GM10248 (cell line): ENCODE measurements at places on chromosomes 1 and 21.

GRCh38 chr1:106836708-106837107 lies 219.8 kb upstream of the PRMT6 start:
- no peak for DNase-seq

GRCh38 chr1:199866210-199866617 lies 161.3 kb upstream of the NR5A2 start:
- DNase-seq = no peak

DNA sequence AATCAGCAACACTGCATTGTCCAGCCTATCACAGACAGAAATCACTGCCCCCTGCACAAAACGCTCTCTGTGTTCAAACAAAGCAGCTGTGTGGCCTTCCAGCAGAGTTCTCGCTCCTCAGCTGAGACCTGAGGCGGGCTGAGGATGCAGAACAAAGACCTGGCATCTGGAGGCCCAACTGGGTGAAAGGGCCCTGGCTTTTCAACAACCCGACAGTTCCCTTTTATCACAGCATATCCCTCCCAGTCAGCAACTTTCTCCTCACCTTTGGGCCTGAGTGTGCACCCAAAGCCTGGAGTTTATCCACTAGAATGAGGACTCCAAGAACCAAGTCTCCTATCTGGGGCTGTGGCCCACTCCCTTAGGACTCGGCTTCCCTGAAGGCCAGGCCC lies 42.6 kb upstream of the A3GALT2 start:
- DNase-seq = no peak

DNA sequence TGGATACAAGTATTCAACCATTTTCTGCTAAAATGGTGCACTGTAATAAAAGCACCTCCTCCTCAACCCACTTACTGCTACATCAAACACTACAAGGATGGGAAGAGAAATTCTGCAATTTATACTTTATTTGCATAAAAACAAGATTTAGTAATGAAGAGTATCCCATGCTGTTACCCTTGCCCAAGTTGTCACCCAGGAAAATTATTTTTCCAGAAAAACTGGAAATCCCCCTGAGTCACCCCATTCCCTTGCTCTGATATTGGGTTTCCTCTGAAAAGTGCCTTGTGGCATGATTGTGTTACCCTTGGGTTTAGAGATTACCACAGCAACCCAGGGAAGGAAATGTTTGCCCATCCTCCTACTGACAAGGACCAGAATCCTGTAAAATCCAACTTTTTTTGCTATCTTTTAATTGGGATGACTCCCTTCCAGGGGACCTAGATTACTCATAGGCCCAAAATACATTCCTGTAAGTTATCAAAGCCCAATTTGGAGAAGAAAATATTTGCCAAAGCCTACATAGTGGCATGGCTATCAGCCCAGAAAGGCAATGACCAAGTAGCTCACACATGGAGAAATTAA lies 16.5 kb upstream of the ZC3H11B start:
- no peak for DNase-seq

GRCh38 chr21:36454093-36454531 lies 25.8 kb downstream of the CLDN14 start:
- DNase-seq = no peak

GRCh38 chr1:17355898-17356297 lies 16.1 kb upstream of the PADI6 start:
- DNase-seq = no peak

- no peak for DNase-seq
Observed at GRCh38 chr1:54294887-54295286, 94.9 kb downstream of the MRPL37 start.

DNA sequence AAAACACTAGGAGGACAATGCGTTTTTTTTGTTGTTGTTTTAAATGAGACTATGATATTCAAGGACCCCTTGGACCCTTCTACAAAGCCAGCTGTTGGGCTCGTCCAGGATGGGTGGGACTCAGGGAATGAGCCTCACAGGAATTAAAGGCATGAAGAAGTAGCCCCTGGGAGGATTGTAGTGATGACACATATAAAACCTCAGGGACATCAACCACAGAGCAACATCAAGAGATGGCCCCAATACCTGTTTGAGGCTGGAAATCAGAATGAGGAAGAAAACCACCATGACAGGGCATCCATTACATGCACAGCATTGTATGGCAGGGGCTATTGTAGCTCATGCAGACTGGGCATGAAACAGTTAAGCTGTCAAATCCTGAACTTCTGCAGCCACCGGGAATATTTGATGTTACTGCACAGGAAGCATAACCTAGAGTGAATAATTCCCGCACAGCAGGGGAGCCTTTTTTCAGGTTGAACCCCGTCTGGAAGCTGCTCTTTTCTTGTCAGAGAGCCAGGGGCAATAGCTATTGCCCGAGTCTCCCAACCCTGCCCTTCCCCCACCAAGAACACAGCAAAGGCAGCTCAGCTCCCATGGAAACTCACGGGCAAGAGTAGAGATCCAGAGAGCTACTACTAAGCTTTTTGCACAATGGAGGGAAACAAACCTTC lies 140.2 kb upstream of the FGGY start:
- no peak for DNase-seq

GRCh38 chr21:17798796-17799195 lies 20.4 kb downstream of the C21orf91 start:
- DNase-seq = no peak

GRCh38 chr1:212070720-212071302 lies 35.3 kb downstream of the DTL start:
- DNase-seq = peak; percentile 32

DNA sequence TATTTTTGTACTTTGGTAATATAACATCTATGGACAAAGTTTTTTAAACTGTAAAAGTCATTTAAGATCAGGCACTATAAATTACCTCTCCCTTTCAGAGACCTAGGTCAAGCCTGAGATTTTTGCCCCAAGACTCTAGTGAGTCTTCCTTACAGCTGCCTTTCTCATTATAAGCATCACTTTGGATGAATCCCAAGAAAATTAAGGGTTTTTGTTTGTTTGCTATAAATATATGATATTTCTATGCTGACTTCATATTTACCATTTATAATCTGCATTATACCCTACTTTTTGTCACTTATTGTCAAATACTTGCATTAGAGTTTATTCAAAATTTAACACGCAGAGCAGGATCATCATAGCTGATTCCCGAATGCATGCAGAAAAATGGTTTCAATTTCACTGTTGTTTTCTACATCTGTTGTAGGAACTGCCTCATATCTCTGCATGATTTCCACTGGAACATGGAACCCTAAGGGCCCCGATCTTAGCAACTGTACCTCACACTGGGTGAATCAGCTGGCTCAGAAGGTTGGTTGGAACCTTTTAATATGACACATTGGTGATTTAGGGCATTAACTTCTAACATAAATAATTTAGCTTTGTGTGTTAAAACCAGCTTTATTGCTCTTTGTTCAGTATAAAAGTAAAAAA lies 150.0 kb downstream of the ADGRL2 start:
- no peak for DNase-seq

- no peak for DNase-seq
Observed at GRCh38 chr1:50474859-50475809, 51.9 kb upstream of the DMRTA2 start.

DNA sequence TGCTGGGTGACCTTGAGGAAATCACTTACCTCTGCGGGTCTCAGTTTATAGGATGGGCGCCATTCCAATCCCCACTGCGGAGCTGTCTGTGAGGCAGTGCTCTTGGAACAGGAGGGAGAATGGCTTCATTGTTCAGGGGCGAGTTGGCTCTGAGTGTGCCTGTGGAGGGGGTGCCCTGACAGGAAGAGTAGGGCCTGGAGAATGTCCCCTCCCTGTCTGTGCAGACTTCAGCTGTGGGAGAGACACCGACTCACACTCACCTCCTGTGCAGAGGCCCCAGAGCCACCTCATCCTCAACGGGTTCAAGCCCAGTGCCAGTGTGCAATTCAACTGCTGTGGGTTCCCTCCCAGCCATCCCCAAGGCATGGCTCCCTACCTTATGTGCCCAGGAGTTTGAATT lies 17.1 kb downstream of the ADORA1 start:
- DNase-seq = no peak

DNA sequence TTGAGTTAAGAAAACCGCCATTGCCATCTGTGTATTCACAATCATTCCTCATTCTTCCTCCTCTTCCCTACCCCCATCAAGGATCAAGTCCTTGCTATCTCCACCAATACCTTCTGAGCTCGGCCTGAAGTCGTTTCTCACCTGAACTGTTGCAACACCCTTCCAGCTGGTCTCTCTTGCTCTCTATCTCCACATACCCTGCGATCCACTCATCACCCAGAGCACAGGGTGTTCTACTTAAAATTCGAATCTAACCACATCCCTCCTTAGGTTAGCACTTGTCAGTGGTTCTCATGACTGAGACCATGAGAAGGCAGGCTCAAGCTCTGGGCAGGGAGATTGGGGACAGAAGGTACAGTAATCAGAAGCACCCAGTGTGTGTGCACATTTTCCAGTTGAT lies 4.6 kb downstream of the IVL start:
- DNase-seq = no peak

DNA sequence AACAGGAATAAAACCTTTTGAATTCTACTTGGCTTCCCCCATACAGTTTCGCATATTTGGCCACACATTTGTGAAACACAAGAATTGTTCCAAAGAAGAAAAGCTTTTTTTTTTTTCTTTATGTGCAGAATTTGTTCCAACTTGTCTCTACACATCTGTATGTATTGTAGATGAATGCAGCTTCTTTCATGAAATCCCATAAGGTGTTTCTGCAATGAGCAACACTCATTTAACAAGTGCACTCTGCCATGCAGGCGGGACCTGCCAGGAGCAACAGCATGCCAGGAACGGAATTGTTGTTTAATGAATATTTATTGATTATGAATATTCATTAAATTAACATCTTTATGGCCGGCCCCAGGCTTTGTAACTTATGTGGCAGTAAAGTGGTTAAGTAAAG lies 1075.0 kb downstream of the TTLL7 start:
- DNase-seq = no peak

- DNase-seq = no peak
Observed at GRCh38 chr1:23564529-23565122, 5.3 kb upstream of the ID3 start.

- DNase-seq = no peak
Observed at GRCh38 chr1:170666541-170667254, 2.8 kb downstream of the PRRX1 start.

- peak; percentile 91 for DNase-seq
Observed at GRCh38 chr1:228212966-228213844, 5.4 kb downstream of the OBSCN start.

DNA sequence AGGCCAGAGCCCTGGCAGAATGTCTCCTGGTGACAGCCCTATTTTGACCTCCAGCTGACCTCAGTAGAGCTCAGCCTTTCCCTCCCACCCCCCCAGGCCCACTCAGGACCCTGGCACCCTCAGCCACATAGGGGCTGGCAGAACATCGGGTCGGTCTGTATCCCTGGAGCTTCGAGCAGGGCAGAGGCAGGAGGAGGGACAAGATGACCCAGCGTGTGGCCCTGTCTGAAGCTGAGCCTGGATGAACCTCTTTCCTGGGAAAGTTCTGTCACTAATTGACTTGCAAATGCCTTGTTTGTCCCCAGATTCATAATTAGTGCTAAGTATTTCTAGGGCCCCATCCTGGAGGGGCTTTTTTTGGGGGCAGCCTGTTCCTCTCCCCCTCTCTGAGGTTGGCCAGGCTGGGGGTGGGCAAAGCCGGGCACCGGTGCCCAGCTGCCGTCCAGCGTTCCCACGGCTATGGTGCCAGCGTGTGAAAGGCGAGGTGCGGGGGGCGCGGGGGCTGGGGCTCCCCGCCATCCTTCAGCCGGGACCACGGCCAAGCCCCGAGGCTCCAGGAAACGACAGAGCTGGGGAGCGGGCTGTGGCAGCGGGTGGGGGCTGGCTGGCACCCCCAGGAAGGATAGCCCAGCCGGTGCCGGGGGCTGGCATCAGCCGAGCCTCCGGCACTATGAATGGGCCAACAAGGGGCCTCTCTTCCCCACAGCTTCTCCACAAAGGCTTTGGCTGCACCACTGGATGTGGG lies 31.4 kb downstream of the RHBG start:
- no peak for DNase-seq

DNA sequence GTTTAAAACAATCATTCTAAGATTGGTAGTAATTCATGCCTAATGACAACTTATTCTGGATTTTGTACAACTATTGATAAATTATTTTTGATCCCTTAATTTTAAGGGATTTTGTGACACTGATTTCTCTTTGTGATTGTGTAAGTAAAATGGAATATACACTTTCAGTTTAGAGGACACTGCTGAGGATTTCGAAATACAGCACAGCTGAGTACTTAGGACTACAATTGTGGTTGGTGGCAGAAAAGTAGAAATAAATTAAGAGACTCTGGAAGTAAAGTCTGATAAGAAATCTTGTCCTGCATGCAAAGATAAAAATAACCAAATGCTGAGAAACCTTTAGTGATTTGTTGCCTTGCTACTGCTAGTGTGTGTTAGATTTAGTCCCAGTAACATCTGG lies 40.0 kb downstream of the TYW3 start:
- no peak for DNase-seq

- no peak for DNase-seq
Observed at GRCh38 chr1:204316164-204316563, 43.6 kb downstream of the PLEKHA6 start.

DNA sequence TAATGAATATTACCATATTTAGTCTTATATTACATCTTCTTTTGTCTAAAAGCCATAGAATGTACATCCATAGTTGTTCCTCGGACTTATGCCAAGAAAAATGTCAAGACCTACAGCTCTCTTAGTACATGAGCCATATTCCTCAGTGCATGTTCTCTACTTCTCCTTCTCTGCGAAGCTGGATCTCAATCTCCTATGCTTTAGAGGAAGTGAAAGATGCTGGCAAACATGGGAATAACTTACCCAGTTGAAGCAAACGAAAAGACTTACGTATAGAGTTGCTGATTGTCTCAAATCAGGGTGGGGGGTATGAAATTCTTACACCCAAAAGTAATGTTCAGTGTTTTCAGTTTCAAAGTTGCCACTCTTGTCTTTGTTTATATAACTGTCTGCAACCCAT lies 32.7 kb downstream of the OR13G1 start:
- DNase-seq = no peak

GRCh38 chr1:112335351-112335750 lies 60.7 kb upstream of the CTTNBP2NL start:
- no peak for DNase-seq

DNA sequence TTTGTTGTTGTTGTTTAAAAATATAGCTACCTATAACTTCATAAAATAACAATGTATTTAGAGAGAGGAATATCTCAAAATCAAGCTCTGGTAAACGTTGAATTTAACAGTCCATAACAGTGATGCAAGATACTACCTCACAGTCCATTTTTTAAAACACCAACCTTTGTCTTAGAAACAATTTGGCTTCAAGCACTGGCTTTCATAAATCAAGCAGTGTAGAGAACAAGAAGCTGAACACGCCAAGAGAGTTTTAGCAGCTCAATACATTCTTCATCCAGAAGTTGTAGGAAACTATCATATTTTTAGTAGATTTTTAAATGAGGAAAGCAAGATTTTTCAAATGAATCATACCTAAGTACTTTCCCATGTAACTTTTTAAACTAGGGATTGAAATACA lies 334.3 kb upstream of the ADAMTS5 start:
- DNase-seq = no peak

- DNase-seq = no peak
Observed at GRCh38 chr1:219374636-219375035, 201.0 kb downstream of the LYPLAL1 start.

DNA sequence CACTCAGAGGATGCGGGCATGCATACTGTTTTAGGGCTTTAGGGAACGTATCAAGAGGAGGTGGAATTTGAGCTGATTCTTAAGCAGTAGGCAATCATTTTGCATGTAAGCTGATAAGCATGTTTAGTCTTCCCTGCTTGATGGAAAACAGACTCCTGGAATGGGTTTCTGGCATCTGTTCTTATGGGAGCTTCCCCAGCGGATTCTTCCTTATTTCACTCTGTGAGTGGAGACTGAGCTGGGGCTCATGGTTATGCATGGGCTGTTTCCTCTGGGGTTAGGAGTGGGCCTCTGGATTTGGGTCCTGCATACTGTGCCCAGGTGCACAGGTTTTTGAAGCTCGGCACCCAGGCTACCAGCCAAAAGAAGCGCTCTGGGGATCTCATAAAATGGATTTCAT lies 93.4 kb downstream of the DIRAS3 start:
- no peak for DNase-seq
